Large intestine (tissue), 12 donors: ENCODE measurements at places on chromosomes 1 and 21. TPM values are rescaled to one million over a fixed set of nuclear protein-coding genes. Genes with fewer than 3 reads are reported as not detected.

GRCh38 chr1:175755516-175756070 is 12.2 kb upstream of the TNR start:
- no peak for DNase-seq
- H3K27me3 ChIP-seq = no peaks in the 10 kb centered on the region
- no peaks in the 10 kb centered on the region for H3K36me3 ChIP-seq
- H3K4me3 ChIP-seq = no peak overlapping the region
- H3K27ac ChIP-seq = no peak overlapping the region

LRRC7 gene
- polyA plus RNA-seq = 5.1 TPM

GRCh38 chr1:164706606-164706987 is 147.6 kb downstream of the PBX1 start:
- peak; percentile 73 for DNase-seq
- peaks cover 37% of the 10 kb centered on the region for H3K4me1 ChIP-seq
- peak overlapping the region; percentile 71 for H3K27ac ChIP-seq
- H3K4me3 ChIP-seq = no peak overlapping the region

MATN1 gene
- 0.30 TPM for polyA plus RNA-seq

DNA sequence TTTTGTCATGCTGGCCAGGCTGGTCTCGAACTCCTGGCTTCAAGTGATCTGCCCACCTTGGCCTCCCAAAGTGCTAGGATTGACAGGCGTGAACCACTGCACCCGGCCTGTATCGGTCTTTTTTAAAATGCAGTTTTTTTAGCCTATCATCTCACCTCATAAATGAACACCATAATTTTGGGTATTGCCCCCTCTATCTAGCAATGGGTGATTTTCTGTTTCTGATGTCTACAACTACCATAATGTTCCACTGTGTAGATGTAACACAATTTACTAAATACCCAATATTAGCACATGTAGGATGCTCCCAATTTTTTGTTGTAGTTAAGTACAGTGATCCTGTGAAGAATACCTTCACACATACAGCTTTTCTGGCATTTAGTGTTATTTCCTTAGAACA is 2.0 kb upstream of the CAMTA1 start:
- peaks cover 8% of the 10 kb centered on the region for H3K4me1 ChIP-seq
- no peaks in the 10 kb centered on the region for H3K36me3 ChIP-seq
- H3K27ac ChIP-seq = no peak overlapping the region
- DNase-seq = no peak

ZNF593OS gene
- polyA plus RNA-seq = 1.2 TPM

GRCh38 chr1:25106976-25107642 is 125.2 kb downstream of the SYF2 start:
- H3K27ac ChIP-seq = no peak overlapping the region
- H3K27me3 ChIP-seq = no peaks in the 10 kb centered on the region
- no peak overlapping the region for H3K4me3 ChIP-seq

GRCh38 chr1:178543290-178543607 is 30.3 kb downstream of the TEX35 start:
- no peak for DNase-seq
- H3K4me1 ChIP-seq = peaks cover 32% of the 10 kb centered on the region
- H3K27ac ChIP-seq = peak overlapping the region; percentile 92

GRCh38 chr1:25567710-25568089 is 24.3 kb downstream of the LDLRAP1 start:
- H3K36me3 ChIP-seq = peaks cover 30% of the 10 kb centered on the region
- no peak overlapping the region for H3K27ac ChIP-seq
- H3K27me3 ChIP-seq = no peaks in the 10 kb centered on the region
- no peak overlapping the region for H3K4me3 ChIP-seq

DNA sequence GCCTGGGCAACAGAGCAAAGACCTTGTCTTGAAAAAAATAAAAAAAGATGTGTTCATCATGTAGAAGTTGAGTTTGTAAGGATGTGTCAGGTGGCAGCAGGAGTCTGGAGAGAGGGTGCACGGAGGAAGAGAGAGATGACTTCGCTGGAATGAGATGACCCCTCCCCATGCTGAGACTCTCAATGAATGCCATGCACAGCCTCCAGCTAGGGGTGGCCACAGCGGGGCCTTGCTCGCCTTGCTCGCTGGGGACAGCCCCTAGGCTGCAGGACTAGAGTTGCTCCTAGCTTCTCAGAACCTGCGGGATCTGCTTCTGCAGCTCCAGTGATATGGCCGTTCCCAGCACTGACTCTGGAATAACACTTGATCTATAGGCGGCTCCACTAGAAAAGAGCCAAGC is 6.6 kb upstream of the C2CD2 start:
- H3K27ac ChIP-seq = no peak overlapping the region
- peaks cover 14% of the 10 kb centered on the region for H3K27me3 ChIP-seq
- no peak overlapping the region for H3K4me3 ChIP-seq
- peaks cover 10% of the 10 kb centered on the region for H3K4me1 ChIP-seq

GRCh38 chr1:119679223-119679622 is 31.2 kb upstream of the ZNF697 start:
- H3K4me3 ChIP-seq = no peak overlapping the region
- DNase-seq = no peak
- H3K4me1 ChIP-seq = peaks cover 3% of the 10 kb centered on the region
- no peak overlapping the region for H3K27ac ChIP-seq

C1orf94 gene
- not detected for polyA plus RNA-seq

GRCh38 chr1:2349806-2350205 is 41.5 kb downstream of the MORN1 start:
- DNase-seq = no peak
- no peak overlapping the region for H3K4me3 ChIP-seq
- H3K27ac ChIP-seq = no peak overlapping the region
- no peaks in the 10 kb centered on the region for H3K27me3 ChIP-seq
- H3K36me3 ChIP-seq = no peaks in the 10 kb centered on the region

DNA sequence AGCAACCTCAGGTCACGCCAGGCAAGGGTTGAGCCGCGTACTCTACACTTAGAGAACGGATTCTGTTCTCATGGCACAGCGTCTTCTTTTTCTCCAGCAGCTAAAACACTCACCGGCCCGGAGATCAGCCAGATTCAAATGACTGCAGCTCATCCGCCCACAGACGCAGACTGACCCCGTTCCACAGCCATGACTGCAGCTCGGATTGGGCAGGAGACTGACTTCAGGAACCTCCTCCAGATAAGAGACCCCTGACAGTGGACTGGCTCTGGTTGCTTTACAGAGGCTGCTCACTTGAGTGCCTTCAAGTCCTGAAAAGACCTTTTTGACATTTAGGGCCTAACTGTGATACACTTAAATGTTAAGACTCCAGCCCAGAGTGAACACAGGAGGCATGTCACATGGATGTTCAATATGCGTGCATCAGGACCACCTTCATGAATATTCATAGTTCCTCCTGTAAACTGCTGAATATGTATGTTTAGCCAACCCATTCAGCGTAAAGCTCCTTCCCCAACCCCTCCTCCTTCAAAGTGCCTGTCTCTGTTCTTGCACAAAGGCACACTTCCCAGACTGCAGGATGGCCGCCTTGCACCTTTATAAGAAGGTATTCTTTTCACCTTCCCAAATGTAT is 42.6 kb downstream of the BACE2 start:
- H3K36me3 ChIP-seq = no peaks in the 10 kb centered on the region
- H3K27ac ChIP-seq = no peak overlapping the region
- no peak overlapping the region for H3K4me3 ChIP-seq
- no peaks in the 10 kb centered on the region for H3K27me3 ChIP-seq
- no peak for DNase-seq
- no peaks in the 10 kb centered on the region for H3K4me1 ChIP-seq

- no peaks in the 10 kb centered on the region for H3K4me1 ChIP-seq
- no peak overlapping the region for H3K4me3 ChIP-seq
- H3K27me3 ChIP-seq = peaks cover 10% of the 10 kb centered on the region
- DNase-seq = no peak
Measured at GRCh38 chr1:203103829-203104495, 18.1 kb upstream of the MYOG start.

DNA sequence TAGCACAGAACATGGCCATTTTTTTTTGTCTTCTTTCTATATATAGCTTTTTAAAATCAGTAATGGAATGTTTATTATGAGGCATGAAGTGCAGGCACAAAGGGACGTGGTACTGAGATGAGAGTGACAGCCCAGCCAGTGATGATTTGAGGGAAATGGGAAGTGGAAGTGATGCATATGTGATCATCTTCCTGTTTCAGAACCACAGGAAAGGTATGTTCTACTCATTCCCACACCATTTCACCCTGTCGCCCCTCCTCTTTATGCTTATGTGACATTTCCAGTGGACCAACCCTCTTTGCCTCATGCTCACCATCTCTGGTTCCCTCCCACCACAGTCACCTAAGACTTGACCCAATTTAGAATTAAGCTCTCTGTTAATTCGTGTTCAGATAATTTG is 24.3 kb downstream of the PTGS2 start:
- DNase-seq = no peak
- no peak overlapping the region for H3K4me3 ChIP-seq
- no peaks in the 10 kb centered on the region for H3K27me3 ChIP-seq
- no peak overlapping the region for H3K27ac ChIP-seq

DNA sequence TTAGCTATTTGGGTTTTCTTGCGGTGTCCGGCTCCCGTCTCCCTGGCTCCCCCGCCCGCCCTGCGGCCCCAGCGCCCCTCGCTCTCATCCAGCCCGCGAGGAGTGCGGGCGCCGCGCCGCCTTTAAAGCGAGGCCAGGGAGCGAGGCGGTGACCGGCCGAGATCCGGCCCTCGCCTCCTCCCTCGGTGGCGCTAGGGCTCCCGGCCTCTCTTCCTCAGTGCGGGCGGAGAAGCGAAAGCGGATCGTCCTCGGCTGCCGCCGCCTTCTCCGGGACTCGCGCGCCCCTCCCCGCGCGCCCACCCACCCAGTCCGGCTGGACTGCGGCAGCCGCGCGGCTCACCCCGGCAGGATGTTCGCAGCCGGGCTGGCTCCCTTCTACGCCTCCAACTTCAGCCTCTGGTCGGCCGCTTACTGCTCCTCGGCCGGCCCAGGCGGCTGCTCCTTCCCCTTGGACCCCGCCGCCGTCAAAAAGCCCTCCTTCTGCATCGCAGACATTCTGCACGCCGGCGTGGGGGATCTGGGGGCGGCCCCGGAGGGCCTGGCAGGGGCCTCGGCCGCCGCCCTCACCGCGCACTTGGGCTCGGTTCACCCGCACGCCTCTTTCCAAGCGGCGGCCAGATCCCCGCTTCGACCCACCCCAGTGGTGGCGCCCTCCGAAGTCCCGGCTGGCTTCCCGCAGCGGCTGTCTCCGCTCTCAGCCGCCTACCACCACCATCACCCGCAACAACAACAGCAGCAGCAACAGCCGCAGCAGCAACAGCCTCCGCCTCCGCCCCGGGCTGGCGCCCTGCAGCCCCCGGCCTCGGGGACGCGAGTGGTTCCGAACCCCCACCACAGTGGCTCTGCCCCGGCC is 492 bp downstream of the HLX start:
- H3K4me3 ChIP-seq = peak overlapping the region; percentile 69
- H3K27ac ChIP-seq = peak overlapping the region; percentile 78
- peaks cover 22% of the 10 kb centered on the region for H3K36me3 ChIP-seq
- peaks cover 86% of the 10 kb centered on the region for H3K27me3 ChIP-seq
- peaks cover 30% of the 10 kb centered on the region for H3K4me1 ChIP-seq
- no peak for DNase-seq

- H3K4me3 ChIP-seq = no peak overlapping the region
- H3K27ac ChIP-seq = peak overlapping the region; percentile 13
- H3K27me3 ChIP-seq = no peaks in the 10 kb centered on the region
- DNase-seq = no peak
Measured at GRCh38 chr1:59699227-59699847, 115.4 kb upstream of the HOOK1 start.

GNL2 gene
- 56.9 TPM for polyA plus RNA-seq

DNA sequence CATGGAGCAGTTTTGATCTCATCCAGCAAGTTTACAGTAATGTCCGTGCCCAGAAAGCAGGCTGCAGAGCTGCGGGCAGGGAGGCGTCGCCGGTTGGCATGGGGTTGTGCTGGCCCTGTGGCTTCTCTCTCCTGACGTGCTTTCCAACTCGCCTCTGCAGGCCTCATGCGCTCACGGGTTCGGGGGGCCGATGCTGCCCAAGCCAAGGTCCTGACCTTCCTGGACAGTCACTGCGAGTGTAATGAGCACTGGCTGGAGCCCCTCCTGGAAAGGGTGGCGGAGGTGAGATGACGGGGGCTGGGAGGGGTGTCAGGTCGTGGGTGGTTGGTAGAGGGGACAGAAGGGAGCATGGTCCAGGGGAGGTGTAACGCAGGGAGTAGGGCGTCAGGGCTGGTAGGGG is 176.1 kb downstream of the GALNT2 start:
- H3K27ac ChIP-seq = no peak overlapping the region
- H3K4me3 ChIP-seq = no peak overlapping the region
- H3K27me3 ChIP-seq = no peaks in the 10 kb centered on the region
- DNase-seq = no peak
- H3K36me3 ChIP-seq = peaks cover 33% of the 10 kb centered on the region

SPATA6 gene
- polyA plus RNA-seq = 8.2 TPM

- no peaks in the 10 kb centered on the region for H3K4me1 ChIP-seq
- H3K27me3 ChIP-seq = no peaks in the 10 kb centered on the region
- no peaks in the 10 kb centered on the region for H3K36me3 ChIP-seq
- H3K27ac ChIP-seq = no peak overlapping the region
- H3K4me3 ChIP-seq = no peak overlapping the region
Measured at GRCh38 chr21:25467896-25468295, 139.4 kb downstream of the MRPL39 start.

DNA sequence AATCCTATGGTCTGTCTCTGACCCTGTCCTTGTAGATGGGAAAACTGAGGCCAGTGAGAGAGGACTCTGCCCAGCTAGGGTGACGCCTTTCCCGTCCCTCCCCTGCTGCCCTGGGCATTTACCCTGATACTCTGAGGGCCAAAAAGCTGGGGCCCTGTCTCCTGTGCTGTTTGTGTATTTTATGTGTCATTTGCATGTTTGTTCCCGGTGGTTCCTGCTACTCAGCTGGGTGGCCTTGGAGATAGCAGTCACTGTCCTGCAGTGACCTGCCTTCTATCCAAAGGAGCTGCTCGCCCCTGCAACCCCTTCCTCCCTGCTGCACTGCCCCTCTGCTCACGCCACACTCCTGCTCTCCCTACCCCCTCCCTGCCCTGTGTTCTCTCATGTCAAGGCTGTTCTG is 41.1 kb upstream of the KDM4A start:
- no peaks in the 10 kb centered on the region for H3K4me1 ChIP-seq
- no peak overlapping the region for H3K4me3 ChIP-seq
- no peak for DNase-seq
- no peaks in the 10 kb centered on the region for H3K27me3 ChIP-seq

GRCh38 chr1:16142383-16142995 is 13.4 kb downstream of the EPHA2 start:
- H3K36me3 ChIP-seq = peaks cover 38% of the 10 kb centered on the region
- no peak overlapping the region for H3K27ac ChIP-seq
- no peaks in the 10 kb centered on the region for H3K27me3 ChIP-seq
- H3K4me1 ChIP-seq = peaks cover 44% of the 10 kb centered on the region
- no peak for DNase-seq
- H3K4me3 ChIP-seq = no peak overlapping the region

DNA sequence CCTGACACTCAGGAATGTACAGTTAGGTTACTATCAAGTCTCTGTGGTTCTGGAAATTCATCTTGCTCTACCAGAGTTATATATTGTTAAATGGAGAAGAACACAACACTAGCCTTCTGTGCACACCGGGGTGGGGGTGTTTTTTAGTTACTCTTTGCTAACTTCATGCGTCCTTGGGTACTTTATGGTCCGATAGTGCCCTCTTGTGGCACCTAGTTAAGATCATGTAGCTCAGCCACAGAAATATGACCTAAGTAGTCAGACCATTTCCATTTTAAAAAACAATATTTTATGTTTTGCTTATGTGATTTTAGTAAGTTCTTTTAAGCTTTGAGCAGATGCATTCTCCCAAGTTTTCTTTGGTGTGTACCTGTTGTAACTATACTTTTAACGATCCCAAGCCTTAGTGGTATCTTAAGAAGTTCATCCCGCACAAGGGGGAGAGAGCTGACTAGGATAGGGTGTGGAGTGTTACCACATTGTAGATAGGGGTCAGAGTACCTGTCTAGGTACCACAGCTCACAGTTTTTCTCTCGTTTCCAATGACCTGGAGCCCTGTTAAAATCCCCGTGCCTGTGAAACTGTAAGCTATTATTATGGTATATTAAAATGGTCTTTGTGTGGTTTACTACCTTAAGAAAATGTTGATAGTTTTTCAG is 20.6 kb upstream of the SH3D21 start:
- H3K27ac ChIP-seq = no peak overlapping the region
- H3K27me3 ChIP-seq = no peaks in the 10 kb centered on the region
- H3K4me3 ChIP-seq = no peak overlapping the region
- peak; percentile 74 for DNase-seq
